ENCODE measurements at places on chromosomes 4 and X. TPM values are rescaled to one million over a fixed set of nuclear protein-coding genes. Genes with fewer than 3 reads are reported as not detected.

DNA sequence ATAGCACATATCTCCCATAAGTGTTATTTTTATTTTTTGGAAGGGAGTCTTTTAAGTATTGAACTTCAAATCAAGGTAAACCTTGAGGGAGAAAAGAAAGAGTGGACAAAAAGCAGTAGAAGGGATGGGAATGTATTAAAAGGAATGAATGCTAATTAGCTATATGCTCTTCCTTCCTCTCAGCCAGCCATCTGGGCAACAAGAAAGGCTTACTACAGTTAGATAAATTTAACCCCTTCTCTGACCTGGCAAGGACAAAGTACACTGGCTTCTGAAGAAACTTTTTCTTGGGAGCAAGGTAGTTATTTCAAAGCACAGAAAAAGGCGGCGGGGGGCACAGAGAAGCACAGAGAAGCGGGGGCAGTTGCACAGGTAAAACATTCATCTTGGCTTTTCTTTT is 54.6 kb downstream of the GAB1 start:
- DNase-seq, result no peak

DNA sequence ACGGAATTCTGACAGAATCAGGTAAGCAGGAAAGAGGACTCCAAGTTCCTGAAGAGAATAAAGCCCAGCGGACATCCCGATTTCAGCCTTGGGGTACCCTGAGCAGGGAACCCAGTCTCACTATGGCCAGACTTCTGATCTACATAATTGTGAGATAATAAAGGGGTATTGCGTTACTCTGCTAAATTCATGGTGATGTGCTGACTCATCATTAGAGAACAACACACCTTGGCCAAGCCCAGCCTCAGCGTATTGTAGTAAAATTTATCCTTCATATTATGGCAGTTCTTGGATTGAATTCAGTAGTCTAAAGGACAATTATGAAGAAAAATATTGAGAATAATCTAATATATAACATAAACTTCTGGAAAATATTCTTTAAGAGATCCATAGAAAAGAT is 170.2 kb upstream of the MAD2L1 start:
- DNase-seq, result no peak

GRCh38 chr4:145830699-145831098 is 107.9 kb downstream of the ZNF827 start:
- no peak for DNase-seq

DNA sequence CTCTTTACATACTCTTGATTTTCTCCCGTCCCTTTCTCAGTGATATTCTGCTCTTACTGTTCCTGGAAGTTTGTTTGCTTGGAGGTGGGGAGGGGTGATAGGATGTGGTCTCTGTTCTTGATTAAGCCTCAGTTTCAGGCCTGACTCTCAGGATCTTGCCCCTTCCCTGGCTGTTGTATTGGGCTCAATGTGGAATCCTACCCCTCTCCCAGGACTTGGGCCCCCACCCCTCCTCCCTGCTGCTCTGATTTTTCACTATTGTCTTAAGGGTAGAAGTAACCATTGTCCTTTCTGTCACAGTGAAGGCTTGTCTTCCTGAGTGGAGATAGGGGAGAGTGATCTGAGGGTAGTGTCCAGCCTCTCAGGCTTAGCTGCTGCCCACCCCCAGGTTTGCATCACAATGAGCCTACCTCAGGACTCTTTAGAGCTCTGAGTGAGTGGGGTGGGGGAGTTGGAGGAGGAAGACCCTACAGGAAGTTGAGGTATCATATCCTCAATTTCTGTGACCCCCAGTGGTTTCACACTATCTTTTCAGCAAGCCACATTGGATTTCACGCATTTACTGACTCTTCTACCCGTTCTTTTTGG is 16.5 kb downstream of the CDKL5 start:
- no peak for DNase-seq

DNA sequence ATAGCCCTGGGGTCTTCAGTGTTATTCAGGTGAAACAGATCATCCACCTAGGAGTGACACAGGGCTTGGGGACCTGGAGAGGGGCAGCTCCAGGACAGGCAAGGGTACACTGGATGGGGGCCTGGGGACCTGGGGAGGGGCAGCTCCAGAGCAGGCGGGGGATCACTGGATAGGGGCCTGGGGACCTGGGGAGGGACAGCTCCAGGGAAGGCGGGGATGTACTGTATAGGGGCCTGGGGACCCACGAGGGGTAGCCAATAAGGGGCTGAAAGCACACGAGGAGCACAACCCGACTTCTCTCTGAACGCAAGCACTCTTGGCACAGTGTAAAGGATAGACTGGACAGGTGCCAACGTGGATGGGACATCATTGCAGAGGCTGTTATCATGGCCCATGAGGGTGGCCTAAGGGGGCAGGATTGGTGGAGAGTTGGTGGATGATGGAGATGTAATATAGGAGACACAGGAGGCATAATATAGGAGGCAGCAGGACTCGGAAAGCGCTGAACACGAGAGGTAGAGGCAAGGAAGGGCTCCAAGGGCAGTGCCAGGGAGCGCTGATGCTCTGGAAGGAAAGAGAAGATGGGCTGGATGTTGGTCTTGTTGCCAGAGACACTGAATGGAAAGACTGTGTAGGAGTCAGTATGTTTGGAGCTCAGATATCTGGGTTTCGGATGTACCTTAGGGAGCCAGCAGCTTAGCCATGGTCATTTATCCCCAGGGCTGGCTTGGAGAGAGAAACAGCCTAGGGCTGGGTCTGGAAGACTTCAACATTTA is 37.9 kb upstream of the FGFBP2 start:
- no peak for DNase-seq

DNA sequence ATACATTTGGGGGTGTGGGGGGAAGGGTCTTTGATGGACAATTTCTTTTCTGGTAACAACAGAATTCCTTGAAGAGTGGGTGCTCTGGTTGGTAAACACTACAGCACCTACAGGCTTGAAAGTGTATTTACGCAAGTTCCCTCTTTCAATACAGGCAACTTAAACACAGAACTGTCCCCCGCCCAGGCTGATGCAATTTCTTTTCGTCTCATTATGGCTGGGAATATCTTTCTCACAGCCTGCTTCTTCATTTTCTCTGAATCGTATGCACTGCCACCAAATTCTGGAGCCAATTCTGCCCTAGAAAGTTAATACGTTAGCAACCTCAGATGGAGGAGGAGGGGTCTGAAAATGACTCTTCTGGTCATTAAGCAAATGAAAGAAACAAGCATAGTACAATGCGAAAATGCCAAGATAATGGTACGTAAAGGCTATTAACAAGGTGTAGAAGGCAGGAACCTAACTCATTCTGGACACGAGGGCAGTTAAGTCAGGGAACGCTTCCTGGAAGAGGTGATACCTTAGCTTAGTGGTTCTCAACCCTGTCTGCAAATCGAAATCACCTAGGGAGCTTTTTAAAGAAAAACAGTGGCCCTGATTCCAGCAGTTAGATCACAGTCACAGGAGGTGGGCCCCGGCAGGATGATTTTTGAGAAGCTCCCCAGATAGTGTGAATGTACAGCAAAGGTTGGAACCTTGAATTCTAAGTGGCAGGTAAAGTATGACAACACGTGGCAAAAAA is 1.0 kb downstream of the AGA start:
- DNase-seq, result no peak

GRCh38 chrX:15873566-15873965 is 19.0 kb upstream of the AP1S2 start:
- DNase-seq, result no peak

DNA sequence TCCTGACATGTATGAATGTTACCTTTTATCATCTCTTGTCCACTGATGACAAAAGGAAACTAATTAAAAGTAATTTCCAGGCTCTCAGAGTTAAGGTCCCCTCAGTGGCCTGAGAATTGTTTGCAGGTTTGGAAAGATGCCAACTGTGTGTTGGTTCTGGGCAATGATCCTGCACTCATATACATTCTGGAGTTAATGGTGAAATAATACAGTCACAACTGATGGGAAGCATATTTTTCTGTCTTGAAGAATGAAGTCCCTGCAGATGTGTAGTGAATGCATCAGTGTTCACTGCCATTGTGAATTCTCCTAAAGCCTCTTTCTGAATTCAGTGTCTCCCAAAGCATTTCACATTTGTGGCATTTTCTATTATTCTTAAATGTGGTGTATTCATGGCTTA is 238.1 kb upstream of the PPP1R2C start:
- peak; percentile 43 for DNase-seq

GRCh38 chr4:56434599-56435139 is 746 bp downstream of the PPAT start:
- peak; percentile 72 for DNase-seq

GRCh38 chr4:15451866-15452765 is 17.6 kb upstream of the CC2D2A start:
- DNase-seq, result no peak

GRCh38 chr4:40323866-40324265 is 11.3 kb upstream of the CHRNA9 start:
- no peak for DNase-seq

GRCh38 chrX:153861733-153862310 is 24.2 kb downstream of the L1CAM start:
- DNase-seq, result no peak

DNA sequence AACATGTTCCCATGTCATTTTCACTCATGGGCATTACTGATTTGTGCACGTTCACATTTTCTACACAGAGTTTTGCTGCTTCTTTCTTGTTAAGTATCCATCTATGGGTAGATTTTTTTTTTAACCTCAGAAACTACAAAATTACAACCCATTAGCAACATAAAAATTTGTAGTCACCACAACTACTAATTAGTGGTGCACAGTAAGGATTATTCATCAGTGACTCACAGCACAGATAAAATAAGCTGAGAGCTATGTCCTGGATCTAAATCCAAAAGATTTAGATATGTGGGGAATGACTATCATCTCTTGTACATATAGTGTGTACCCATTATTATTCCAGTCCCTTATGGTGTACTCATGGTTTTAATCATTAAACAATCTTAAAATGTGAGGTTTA is 19.7 kb upstream of the AMELX start:
- no peak for DNase-seq

GRCh38 chrX:48578661-48579128 is 4.4 kb downstream of the RBM3 start:
- no peak for DNase-seq

- DNase-seq, result no peak
Observed at GRCh38 chr4:26786916-26787315, 73.7 kb upstream of the STIM2 start.

DNA sequence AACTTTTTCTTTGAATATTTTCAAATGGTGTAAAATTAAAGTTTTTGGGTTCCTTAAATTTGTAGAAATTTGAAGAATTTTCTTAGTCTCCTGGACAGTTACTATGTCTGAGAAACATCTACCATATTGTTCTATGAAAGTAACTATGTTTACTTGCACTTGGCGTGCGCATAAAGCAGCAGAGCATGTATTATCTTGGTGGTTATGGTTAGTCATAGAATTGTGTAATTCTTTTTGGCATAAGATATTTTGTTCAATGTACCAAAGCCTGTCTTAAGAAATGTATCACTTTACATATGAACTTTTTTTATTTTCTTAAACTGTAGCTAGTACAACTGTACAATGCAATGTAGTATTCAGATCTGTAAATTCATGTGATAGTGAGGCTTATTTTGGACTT is 49.2 kb downstream of the CDS1 start:
- no peak for DNase-seq

DNA sequence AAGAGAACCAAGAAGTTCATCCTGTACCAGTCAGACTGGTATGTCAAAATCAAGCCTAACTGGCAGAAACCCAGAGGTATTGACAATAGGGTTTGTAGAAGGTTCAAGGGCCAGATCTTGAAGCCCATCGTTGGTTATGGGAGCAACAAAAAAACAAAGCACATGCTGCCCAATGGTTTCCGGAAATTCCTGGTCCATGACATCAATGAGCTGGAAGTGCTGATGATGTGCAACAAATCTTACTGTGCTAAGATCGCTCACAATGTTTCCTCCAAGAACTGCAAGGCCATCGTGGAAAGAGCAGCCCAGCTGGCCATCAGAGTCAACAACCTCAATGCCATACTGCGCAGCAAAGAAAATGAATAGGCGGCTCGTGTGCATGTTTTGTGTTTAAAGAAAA is 172.7 kb upstream of the MED14 start:
- peak; percentile 28 for DNase-seq

DNA sequence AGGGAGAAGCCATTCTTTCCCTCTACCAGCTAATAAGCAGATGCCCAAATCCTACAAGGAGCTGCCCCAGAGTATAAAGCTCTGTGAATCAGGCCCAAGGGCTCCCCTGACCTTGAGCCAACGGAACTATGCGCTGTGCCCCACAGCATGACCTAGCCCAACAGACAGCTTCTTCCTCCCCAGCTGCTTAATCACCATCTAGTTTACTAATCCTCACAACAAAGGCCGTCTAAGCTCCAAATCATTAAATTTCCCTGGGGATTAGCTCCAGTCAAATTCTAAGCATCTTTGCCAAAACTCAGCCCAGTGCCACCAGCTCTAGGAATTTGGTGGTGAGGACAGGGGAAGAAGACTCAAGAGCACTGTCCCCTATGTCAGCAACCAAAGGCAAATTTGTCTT is 113.1 kb downstream of the SHROOM4 start:
- no peak for DNase-seq

GRCh38 chr4:88223516-88223915 is 60.8 kb downstream of the PPM1K start:
- no peak for DNase-seq

DNA sequence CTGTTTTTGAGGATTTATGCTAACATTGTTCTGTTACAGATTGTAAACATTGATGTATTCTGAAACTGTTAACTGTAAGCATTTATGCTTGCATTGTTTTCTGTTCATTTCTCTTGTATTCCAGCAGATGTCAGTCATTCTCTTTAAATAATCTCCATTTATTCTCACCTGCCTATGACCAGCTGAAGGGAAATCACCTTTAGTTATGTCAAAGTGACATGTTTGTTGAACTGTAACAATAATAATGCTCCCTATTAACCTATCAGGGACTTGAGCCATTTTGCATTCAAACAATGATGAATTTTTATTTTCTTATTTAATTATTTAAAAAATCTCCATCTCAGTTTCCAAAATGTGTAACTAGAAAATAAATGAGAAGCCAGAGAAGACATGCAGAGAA is 58.0 kb downstream of the SPCS3 start:
- DNase-seq, result peak; percentile 39

DNA sequence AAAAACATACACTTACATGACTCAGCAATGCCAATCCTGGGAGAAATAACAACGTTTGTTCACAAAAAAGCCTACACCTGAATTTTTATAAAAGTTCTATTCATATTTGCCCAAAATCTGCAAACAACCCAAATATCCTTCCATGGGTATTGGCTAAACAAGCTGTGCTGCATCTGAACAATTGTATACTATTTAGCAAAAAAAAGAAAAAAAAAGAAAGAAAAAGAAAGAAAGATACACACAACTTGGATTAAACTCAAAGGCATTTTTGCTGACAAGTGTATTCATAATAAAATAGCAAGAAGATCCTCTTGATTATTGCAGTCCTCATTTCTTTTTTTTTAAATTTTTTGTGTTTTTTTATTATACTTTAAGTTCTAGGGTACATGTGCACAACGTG is 24.5 kb upstream of the MAGEA3 start:
- no peak for DNase-seq

The GRK4 gene
- total RNA-seq, result 5.9 TPM

The TMSB15B gene
- 18.9 TPM for total RNA-seq

The PDE5A gene
- 2.3 TPM for total RNA-seq

The HELT gene
- not detected for total RNA-seq
